ENCODE measurements at places on chromosomes 4 and X. TPM values are rescaled to one million over a fixed set of nuclear protein-coding genes. Genes with fewer than 3 reads are reported as not detected.
A peak's percentile ranks its signal among the peaks of the same experiment; 100 is the strongest.

GEMIN8 gene
- total RNA-seq: 26.1 TPM

- no peaks in the 10 kb centered on the region for H3K4me1 ChIP-seq
- no peak for DNase-seq
- H3K4me3 ChIP-seq: no peak overlapping the region
- no peaks in the 10 kb centered on the region for H3K36me3 ChIP-seq
- no peaks in the 10 kb centered on the region for H3K27me3 ChIP-seq
Observed at GRCh38 chr4:118918388-118918787, 29.7 kb downstream of the SYNPO2 start.

DNA sequence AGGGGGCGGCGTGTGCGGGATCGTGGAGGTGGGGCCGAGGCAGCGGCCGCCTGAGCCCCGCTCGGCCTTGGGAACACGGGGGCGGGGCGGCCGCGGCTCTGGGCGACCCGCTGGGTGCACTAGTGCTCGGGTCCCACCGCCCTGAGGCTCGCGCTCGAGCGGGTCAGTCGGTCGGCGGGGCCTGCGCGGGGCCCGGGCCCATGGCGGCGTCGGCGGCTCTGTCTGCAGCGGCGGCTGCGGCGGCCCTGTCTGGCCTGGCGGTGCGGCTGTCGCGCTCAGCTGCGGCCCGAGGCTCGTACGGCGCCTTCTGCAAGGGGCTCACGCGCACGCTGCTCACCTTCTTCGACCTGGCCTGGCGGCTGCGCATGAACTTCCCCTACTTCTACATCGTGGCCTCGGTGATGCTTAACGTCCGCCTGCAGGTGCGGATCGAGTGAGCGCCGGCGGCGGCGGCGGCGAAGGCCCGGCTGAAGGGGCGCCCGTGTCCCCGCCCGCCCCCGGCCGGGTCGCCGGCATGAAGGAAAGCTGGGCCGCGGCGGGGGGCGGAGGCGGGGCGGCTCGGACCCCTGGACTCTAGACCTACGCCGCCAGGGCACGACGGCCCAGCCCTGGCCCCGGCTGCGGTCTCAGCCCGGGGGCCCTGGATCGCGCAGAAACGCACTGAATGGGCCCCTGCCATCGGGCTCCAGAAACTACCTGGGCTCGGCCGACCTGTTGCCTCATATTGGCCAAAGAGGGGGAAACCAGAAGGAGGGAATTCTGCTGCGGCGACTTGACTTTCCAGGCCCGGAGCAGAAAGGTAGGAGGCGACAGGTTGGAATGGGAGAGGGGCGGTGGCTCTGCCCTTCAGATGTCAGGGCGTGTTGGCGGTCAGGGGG lies at the start of gene SMIM10L2A:
TSS of gene SMIM10L2A (plus strand) at position 13 of the 878 bp plus-strand sequence. CDS start at position 201, 188 bp downstream.
- H3K4me3 ChIP-seq: peak within 1 kb of the TSS; percentile 66
- no peaks in the 10 kb centered on the region for H3K27me3 ChIP-seq
- no peak for DNase-seq
- no peaks in the 10 kb centered on the region for H3K36me3 ChIP-seq
- H3K4me1 ChIP-seq: no peaks in the 10 kb centered on the region

DNA sequence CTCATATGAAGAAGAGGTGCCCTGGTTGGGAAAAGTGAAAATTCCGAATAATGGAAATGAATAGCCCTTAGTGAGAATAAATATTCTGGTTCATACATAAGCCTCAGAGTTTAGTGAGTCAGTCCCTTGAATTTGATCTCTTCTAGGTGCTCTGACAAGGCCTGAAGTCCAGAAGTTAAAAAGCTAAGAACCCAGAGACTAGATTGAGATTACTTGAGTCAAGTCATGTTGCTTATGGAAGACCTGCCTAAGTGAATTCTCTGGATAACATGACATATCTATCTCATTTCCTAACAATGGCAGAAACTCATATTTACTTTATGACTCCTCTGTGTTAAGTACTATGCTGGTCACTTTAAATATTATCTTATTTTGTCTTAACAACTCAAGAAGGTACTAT lies 10.5 kb upstream of the PRSS48 start:
- H3K27ac ChIP-seq: no peak overlapping the region
- H3K4me1 ChIP-seq: peaks cover 6% of the 10 kb centered on the region
- no peaks in the 10 kb centered on the region for H3K27me3 ChIP-seq
- DNase-seq: no peak
- no peaks in the 10 kb centered on the region for H3K36me3 ChIP-seq

- no peak for DNase-seq
- H3K27ac ChIP-seq: no peak overlapping the region
- H3K4me3 ChIP-seq: no peak overlapping the region
- H3K27me3 ChIP-seq: no peaks in the 10 kb centered on the region
- H3K4me1 ChIP-seq: peaks cover 23% of the 10 kb centered on the region
Observed at GRCh38 chr4:75516144-75516543, 1.9 kb downstream of the THAP6 start.

DNA sequence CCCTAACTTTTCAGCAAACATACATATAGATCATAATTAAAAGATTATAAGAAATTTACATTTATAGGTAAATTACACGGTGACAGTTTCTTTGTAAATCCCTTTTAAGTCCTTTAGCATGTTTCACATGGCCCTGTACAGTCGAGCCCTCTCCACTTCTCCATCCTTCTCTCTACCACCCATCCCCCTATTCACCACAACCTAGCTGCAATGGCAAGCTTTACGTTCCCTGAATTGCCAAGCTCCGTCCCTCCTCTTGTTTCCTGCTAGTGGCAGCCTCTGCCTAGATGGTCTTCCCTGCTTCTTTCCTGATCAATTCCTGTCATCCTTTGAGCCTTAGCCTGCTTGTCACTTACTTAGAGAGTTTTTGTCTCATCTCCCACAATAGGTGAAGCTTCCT lies 116.2 kb downstream of the TMA16 start:
- H3K36me3 ChIP-seq: no peaks in the 10 kb centered on the region
- no peak for DNase-seq
- no peaks in the 10 kb centered on the region for H3K27me3 ChIP-seq
- H3K4me1 ChIP-seq: no peaks in the 10 kb centered on the region

DNA sequence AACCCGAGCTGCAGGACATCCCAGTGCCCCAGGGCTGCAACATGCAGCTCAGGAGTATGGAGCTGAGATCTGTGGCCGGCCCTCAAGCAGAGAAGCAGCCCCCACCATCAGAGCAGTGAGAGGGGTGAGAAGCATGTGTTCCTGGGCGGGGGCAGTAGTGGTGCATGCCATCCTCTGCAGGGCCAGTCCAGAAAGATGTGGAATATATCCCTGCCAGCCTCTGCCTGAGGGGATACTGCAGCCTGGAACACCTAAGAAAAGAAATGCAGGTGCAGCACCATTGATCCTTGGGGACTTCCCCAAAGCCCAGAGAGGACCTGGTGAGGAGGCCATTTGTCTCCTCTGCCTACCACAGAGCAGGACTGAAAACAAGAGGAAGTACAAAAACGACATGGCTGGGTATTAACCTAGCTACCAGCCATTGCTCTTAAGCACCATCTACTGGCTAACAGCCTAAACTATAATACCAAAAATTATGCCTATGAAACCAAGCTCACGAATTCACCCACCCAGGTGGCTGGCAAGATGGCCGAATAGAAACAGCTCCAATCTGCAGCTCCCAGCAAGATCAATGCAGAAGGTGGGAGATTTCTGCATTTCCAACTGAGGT lies 158.8 kb downstream of the ADGRA3 start:
- H3K4me1 ChIP-seq: no peaks in the 10 kb centered on the region
- no peaks in the 10 kb centered on the region for H3K27me3 ChIP-seq
- no peak overlapping the region for H3K27ac ChIP-seq
- no peaks in the 10 kb centered on the region for H3K36me3 ChIP-seq
- DNase-seq: no peak

MMRN1 gene
- total RNA-seq: 2.2 TPM

PCDH7 gene
- total RNA-seq: 3.4 TPM

- H3K4me1 ChIP-seq: no peaks in the 10 kb centered on the region
- no peaks in the 10 kb centered on the region for H3K36me3 ChIP-seq
- no peak for DNase-seq
- no peak overlapping the region for H3K27ac ChIP-seq
Observed at GRCh38 chrX:68550193-68550592, 51.3 kb downstream of the YIPF6 start.

- H3K36me3 ChIP-seq: no peaks in the 10 kb centered on the region
- no peaks in the 10 kb centered on the region for H3K27me3 ChIP-seq
- no peak overlapping the region for H3K27ac ChIP-seq
- no peak overlapping the region for H3K4me3 ChIP-seq
- DNase-seq: no peak
Observed at GRCh38 chrX:5155301-5155700, 1073.4 kb downstream of the NLGN4X start.

PLP1 gene
- 7.6 TPM for total RNA-seq

- no peaks in the 10 kb centered on the region for H3K36me3 ChIP-seq
- H3K4me1 ChIP-seq: no peaks in the 10 kb centered on the region
- H3K4me3 ChIP-seq: no peak overlapping the region
- DNase-seq: no peak
- H3K27ac ChIP-seq: no peak overlapping the region
- H3K27me3 ChIP-seq: no peaks in the 10 kb centered on the region
Observed at GRCh38 chrX:117510453-117510852, 606.2 kb downstream of the KLHL13 start.

GRCh38 chr4:14236359-14236758 lies 608.8 kb upstream of the BOD1L1 start:
- no peak for DNase-seq
- H3K36me3 ChIP-seq: no peaks in the 10 kb centered on the region
- H3K27me3 ChIP-seq: no peaks in the 10 kb centered on the region
- no peak overlapping the region for H3K27ac ChIP-seq

DIAPH2 gene
- total RNA-seq: 11.2 TPM

DNA sequence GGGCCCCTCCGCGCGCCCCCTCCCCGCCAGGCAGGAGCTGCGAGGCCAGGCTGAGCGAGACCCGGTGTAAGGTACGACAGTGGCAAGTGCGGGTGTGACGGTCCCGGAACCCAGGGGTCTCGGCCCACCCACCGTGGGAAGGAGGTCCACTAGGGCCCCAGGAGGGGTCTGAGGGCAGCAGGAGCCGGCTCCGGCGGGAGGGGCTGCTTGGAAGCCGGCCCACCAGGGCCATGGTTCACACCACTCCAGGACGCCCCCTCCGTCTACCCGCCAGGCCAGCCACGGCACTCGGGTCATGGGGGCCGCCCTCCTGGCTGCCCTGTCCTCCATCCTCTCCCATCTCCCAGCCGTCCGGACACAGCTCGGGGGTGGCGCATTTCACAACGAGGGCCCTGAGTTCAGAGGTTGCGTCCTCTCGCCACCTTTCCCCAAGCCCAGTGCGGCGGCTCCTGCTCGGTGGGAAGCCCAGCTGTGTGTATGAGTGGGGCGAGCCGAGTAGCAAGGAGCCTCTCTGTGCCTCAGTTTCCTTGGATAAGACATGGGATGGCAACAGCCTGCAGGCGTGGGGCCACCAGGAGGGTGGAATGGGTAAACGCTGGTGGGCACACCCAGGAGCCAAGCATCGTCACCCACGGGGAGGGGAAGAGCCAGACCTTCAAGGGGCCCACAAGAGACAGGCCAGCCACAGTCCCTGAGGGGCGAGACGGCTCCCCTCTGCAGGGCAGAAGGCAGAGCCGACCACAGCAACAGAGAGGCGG lies 81.3 kb downstream of the FAM53A start:
- no peaks in the 10 kb centered on the region for H3K4me1 ChIP-seq
- H3K4me3 ChIP-seq: no peak overlapping the region
- H3K36me3 ChIP-seq: no peaks in the 10 kb centered on the region

- no peaks in the 10 kb centered on the region for H3K36me3 ChIP-seq
- no peaks in the 10 kb centered on the region for H3K4me1 ChIP-seq
- no peak for DNase-seq
- H3K4me3 ChIP-seq: no peak overlapping the region
- no peaks in the 10 kb centered on the region for H3K27me3 ChIP-seq
Observed at GRCh38 chrX:71664889-71665491, 2.4 kb upstream of the LOC101059915 start.

DNA sequence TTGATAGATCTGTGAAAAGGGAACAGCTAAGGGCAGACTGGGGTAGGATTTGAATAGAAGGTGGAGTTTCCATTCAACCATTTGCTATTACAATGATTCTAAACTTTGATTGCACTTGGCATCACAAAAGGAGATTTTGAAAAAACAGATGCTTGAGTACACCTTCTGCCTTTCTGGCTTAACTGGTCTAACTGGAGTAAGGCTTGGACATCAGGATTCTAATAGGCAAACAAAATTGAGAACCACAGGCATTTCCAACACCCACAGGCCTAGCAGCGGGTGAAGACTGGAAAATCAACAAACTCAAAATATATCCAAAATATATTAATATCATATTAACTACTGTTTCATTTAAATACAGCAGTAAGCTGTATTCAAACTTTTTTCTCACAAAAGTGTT lies 1.9 kb upstream of the VEGFC start:
- H3K4me1 ChIP-seq: no peaks in the 10 kb centered on the region
- DNase-seq: no peak
- H3K27ac ChIP-seq: no peak overlapping the region

DNA sequence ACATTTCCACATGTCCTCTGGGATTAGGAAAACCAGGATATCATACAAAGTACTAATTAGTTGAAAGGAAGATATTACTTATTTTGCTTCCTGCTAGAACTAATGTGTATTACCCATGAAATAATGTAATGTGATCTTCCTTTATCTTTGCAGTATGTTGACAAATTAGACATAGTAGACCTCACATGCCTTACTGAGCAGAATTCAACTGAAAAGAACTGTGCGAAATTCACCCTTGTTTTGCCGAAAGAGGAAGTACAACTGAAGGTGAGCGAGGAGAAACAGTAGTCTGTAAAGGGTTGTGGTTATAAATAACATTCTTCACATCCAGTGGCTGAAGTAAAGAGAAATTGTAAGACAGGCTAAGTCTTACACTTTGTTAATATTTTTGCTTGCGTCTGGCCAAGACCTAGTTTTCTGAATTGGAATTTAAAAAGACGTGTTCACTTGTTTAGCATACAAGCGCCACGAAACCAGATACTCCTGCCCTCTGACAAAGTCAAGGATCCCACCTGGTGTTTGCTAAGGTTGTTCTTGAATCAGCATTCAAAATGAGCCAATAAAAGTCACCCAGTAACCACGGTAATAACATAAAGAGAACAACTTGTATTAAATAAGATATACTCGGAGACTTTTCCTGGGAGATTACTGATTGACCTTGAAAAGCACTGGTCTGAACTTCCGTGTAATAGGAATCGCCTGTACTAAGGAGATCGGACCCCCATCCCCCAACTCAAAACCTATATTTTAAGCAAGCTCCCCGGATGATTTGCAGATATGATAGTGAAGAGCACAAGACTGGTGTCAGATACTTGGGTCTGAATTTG lies 16.9 kb downstream of the STAP1 start:
- H3K4me3 ChIP-seq: no peak overlapping the region
- H3K27ac ChIP-seq: no peak overlapping the region
- H3K27me3 ChIP-seq: no peaks in the 10 kb centered on the region
- no peaks in the 10 kb centered on the region for H3K36me3 ChIP-seq
- no peak for DNase-seq

DNA sequence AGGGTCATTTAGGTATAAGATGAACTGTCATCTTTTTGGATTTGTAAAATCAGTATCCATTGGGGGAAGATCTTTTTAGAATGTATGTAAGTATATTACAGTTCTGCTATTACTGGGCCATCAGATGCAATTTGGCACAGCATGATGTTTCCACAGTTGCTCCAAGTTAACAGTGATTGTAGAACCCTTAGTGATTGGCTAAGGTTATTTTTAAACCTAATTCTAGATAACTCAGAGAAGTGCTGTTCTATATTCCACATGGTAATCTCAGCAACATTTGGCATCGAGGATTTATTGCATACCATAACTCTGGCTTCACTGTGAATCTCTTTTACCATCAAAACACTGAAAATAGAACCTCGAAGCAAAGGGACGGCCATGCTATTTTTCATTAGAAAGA lies 215.7 kb upstream of the HAND2 start:
- no peak for DNase-seq
- no peaks in the 10 kb centered on the region for H3K36me3 ChIP-seq
- no peaks in the 10 kb centered on the region for H3K4me1 ChIP-seq
- no peak overlapping the region for H3K27ac ChIP-seq
- H3K27me3 ChIP-seq: no peaks in the 10 kb centered on the region

CHRDL1 gene
- 6.6 TPM for total RNA-seq

SLC26A1 gene
- 2.3 TPM for total RNA-seq

All from adrenal gland (tissue), 19 donors.